Activated CD8-positive, alpha-beta T cell treated with anti-CD3 and anti-CD28 coated beads, Interleukin-2, amount 10 ng/mL, durations not matched to agents 7 days and 5 days (primary cell): ENCODE measurements at places on chromosomes 11 and 22.
A peak's percentile ranks its signal among the peaks of the same experiment; 100 is the strongest.

DNA sequence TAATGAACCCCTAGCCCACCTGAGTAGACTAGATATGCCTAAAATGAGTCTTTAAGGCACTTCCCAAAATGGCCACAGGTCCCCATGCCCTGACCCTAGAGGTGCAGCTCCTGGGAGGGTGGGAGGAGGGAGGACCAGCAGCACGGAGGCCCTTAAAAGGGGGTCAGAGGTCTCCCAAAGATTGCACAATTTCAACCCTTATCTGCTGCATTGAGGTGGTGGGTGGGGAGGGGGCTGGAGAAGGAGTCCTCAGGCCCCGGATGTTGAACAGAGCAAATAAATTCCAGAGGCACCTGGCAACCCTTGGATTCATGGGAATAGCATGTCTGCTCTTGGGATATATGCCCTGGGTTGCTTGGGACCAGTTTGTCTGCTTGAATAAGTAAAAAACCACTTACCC, 57.6 kb downstream of the NAV2 start:
- no peak for DNase-seq

- DNase-seq = no peak
These were observed 351.8 kb downstream of the SHANK2 start for GRCh38 chr11:70900540-70900939.

DNA sequence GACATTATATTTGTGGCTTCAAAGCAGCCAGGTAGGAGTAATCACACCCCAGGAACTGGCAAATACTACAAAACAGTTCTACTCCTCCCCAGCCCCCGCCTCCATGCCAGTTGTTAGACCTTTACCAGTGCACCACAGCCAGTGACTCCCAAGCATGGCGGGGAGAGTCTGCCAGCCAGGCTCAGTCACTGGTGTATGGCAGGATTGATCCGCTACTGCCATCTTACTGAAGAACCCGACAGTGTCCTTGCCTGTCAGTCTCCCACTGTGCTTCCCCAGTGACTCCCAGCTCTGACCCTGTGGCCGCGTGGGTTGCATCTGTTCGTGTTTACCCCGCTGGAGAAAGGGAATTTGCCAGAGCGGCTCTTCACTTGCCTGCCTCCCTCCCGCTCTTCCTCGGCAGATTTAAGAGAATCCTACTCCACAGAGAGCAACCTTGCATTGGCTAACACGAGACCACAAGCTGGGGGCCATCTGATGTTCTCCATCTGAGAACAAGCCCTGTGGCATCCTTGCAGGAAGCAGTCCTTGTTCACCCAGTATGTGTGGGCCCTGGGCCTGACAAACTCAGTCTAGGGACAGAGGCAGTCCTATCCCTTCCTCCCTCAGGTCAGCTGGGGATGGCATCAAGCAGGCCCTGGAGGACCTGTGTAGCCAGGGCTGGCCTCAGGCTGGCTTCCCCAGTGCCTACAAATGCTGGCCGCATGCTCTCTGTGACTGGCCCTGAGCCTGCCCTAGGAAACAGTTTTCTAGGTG, 33.1 kb downstream of the GNAZ start:
- no peak for DNase-seq

GRCh38 chr11:66904561-66904960, 47.7 kb downstream of the LRFN4 start:
- no peak for DNase-seq

DNA sequence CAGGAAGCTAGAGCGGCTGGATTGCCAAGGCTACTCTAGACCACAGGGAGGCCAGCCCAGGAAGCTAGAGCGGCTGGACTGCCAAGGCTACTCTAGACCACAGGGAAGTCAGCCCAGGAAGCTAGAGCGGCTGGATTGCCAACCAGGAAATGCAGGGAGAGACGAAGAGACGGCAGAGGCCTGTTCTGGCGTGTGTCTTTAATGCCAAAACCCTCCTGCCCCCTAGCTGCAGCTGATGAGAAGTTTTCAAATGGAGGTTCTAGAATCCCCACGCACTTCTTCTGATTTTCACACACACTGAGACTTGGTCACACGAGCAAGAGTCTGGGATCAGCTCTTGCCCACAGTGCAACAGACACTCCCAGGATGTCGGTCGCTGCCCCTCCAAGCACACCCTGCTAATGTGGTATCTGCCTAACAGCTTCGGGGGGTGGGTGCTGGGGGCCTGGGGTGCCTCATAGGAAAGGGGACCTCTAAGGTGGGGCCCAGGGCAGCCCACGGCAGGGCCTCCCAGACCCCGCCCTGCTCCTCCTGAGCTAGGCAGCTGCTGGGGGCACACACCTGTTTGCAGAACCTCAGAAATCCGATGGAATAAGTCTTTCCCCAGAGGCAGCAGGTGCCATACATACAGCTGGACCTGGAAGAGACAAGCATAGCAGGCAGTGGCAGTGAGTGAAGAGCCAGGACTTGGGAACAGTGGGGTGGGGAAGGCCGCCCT, 28.5 kb downstream of the MAFF start:
- DNase-seq = peak; percentile 56
